ENCODE measurements at places on chromosomes 1 and 21.

- DNase-seq = no peak
Observed at GRCh38 chr1:69929308-69930057, 275.9 kb downstream of the LRRC40 start.

DNA sequence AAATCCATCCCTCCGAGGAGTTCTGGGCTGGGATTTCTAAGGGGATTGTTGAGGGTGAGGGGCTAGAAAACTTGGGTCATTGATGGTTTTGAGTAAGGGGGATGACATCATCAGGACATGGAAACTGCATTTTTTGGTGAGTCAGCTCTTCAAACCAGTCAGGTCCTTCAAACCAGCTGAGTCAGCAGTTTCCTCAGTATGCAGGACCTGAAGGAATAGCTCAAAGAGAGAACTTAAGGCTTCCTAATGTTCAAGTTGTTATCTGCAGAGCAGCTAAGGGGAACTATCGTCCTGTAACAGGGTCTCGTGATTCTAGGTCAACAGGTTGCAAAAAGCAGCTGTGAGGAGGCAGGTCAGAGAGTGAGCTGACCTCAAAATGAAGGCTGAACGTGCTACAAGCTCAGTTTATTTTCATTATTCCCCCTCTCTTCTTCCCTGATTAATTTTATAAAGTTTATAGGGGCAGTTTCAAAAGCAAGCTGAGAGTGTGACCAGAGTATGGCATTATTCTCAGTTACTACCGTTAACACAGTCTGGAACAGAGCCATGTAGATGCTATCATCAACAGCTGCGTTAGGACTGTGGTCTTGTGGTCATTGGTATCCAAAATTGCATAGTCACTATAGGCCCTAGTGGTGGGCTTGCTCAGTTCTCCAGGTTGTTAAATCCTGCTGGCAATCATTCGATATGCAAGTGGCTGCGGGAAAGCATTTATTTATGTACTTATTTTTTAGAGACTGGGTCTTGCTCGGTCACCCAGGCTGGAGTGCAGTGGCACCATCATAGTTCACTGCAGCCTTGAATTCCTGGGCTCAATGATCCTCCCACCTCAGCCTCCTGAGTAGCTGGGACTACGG lies 10.7 kb upstream of the SDC3 start:
- DNase-seq = no peak

GRCh38 chr1:14245954-14246353 lies 352.5 kb upstream of the KAZN start:
- no peak for DNase-seq

DNA sequence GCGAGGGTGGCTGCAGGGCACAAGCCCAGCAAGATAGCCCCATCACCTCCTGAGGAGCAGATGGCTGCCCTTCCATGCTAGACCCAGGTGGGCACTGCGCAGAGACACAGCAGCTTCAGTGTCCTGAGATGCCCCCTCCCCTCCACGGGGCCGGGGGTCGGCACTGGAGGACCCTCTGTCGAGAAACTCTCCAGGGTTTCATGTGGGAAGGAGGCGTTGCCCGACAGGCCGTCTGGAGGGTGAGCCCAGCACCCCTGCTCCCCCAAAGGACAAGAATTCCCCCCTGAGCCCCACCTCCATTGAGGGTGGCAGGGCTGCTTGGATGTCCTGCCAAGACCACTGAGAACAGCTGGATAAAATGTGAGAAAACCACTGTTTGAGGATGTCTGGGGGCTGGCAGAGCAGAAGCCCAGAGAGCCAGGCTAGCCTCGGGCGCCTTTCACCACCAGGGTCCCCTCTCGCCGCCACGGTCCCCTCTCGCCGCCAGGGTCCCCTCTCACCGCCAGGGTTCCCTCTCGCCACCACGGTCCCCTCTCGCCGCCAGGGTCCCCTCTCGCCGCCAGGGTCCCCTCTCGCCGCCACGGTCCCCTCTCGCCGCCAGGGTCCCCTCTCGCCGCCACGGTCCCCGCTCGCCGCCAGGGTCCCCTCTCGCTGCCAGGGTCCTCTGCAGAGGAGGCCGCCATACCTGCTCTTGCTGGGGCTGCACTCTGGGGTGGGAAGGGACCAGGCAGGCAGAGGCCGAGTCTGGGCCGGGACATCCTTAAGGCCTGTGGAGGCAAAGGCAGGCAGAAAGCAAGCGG lies 44.2 kb downstream of the SLC19A1 start:
- no peak for DNase-seq

- DNase-seq = no peak
Observed at GRCh38 chr1:157278383-157279137, 140.4 kb upstream of the ETV3 start.

- DNase-seq = no peak
Observed at GRCh38 chr1:169371404-169371803, 3.4 kb downstream of the BLZF1 start.

DNA sequence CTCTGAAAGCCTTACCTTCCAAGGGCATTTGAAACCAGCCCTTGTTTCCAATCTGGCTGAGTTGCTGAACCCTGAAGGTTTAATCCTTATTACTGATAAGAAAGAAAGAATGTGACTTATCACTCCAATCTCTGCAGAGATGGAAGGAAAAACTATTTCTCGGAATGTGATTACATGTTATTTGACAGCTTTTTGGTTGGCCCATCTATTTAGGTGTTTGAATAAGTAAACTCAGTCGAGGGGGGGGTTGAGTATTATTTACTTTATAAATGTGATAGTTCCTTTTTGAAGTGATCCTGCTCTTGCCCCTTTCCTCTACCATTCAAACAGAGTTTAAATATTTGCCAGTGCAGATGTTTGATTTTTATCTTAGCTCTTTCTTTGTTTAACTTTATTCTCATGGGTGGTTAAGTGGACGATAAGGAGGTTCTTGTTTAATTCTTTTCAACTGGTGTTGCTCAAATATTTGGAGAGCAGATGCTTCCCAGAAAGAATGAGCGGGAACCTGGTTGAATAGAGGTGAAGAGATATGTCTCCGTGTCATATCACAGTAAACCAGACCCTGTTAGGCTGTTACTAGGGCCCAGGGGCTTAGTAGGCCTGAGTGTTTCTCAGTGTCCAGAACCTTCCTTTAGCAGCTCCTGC lies 126.1 kb downstream of the CACHD1 start:
- DNase-seq = no peak

Measured in central memory CD4-positive, alpha-beta T cell (primary cell).